ENCODE measurements at places on chromosomes 7 and 10.
A peak's percentile ranks its signal among the peaks of the same experiment; 100 is the strongest.

DNA sequence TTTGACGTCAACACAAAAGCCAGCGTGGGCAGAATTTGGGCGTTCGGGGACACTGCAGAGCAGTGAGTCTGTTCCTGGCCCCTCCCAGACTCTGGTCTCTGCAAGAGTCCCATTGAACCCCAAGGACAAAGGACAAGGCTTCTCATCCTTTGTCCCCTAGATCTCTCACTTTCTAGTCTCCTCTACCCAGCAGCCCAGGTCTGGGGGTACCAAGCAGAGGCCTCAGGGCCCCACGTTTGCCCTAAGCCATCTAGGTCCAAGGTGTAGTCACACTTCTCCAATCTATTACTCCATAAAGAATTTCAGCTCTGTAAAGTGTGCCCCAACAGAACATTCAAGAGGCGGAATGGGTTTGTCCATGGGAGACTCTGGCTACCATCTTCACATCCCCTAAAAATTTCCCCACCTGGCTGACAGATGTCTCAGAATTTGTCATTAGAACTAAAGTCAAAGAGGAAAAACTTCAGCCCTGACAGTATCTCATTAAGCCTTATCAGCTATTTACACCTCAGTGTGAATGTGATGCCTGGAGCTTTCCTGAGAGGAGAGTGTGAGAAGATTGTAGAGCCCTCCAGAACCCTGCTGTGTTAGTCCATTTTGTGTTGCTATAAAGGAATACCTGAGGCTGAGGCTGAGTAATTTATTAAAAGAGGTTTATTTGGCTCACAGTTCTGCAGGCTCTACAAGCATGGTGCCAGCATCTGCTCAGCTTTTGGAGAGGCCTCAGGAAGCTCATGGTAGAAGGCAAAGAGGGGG lies 81.4 kb upstream of the HABP2 start:
- DNase-seq = no peak

GRCh38 chr10:69107176-69107490 lies 16.8 kb upstream of the VPS26A start:
- no peak for DNase-seq

DNA sequence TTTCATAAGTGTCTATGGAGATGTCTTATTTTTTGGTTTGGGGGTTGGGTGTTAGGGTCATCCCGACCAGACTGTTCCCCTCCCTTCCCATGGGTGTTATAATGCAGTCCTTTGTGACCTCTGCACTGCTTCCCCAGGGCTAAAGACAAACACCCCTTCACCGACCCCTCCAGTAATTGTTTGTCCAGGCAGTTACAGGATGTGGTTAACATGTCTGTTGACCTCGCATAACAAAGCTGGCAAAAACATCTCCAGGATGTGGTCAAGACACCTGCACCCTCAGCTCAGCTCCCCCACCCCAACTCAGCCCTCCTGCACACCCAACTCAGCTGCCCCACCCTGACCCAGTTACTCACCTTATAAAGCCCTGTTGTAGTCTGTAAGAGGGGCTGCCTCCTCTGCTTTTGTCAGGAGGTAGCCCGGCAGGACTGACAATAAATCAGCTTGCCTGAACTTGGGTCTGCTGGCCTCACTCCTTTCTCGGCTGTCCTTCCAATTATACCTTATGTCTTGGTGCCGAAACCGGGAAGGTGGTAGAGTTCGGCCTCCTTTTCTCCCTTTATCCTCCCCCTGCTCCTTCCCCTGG lies 102.2 kb downstream of the ZNF92 start:
- peak; percentile 59 for DNase-seq

GRCh38 chr10:6669269-6669859 lies 89.3 kb upstream of the PRKCQ start:
- DNase-seq = peak; percentile 41

- no peak for DNase-seq
These were observed 145.2 kb downstream of the GRM3 start for GRCh38 chr7:86788948-86789347.

DNA sequence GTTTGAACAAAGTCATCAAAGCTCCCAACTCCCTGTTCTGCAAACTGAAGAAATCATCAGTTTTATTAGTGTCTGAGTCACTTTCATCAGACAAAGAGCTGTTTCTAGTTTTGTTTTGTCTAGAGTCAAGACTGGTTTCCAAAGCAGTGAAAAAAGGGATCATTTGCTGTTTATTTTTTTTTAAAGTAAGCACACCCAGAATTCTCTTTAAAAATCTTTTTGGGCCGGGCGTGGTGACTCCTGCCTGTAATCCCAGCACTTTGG lies 972.0 kb upstream of the CELF2 start:
- DNase-seq = no peak

DNA sequence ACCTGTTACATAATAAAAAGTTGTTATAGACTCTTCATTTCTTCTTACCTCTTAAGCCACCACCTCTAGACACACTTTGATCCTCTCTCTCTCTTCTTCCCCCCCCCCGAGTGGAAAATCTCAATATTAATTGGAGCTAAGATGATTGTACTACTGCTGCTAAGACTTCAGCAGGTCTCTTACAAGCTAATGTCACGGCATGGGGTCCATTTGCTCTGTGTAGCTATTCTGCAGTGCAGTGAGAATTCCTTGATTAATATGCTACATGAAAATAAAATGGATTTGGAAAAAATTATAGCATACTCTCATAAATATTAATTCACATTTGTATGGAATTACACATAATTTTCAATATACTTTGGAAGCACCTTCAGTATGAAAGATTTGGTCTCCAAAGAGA lies 297.2 kb downstream of the AUTS2 start:
- DNase-seq = no peak

- DNase-seq = no peak
These were observed 34.7 kb downstream of the FBXW4 start for GRCh38 chr10:101660256-101660655.

DNA sequence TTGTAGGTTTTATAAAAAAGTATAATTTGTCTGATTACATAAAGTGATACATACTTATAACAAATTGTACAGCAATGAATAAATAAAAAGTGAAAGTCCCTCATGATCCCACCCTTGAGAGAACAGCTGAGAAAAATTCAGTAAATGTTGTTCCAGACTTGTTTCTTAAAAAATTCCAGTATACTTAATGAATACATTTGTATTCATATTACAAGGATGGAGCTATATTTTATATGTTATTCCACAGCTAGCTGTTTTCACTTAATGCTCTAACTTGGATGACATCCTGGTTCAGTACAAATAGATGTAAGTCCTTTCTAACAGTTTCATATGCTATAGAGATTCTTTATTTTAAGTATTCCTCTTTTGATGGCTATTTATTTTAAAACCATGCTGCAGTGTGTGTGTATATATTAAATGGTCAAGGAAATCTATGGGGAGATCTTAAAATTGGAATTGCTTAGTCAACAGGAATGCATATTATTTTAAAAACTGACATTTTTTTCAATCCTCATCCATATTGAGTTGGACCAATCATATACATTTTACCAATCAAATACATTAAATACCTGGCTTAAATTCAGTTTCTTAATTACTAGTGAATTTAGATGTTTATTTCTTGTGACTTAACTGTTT lies 8.9 kb downstream of the STAMBPL1 start:
- no peak for DNase-seq

DNA sequence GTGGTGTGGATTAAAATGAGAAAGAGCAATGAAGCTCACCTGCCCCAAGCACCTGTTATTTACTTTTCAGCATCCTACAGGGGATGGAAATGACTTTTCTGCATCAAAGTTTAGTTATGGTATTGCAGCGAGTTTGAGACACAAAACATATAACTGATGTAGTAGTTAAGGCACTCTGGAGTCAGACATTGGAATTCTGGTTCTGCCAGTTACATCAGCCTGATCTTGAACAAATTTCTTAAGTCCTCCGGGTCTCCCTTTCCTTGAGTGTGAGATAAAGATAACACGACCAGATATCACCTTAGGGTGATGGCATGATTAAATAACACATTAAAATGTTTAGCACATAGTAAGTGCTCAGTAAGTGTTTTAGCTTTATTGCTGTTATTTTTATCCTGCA lies 97.4 kb downstream of the ATXN7L1 start:
- DNase-seq = no peak

DNA sequence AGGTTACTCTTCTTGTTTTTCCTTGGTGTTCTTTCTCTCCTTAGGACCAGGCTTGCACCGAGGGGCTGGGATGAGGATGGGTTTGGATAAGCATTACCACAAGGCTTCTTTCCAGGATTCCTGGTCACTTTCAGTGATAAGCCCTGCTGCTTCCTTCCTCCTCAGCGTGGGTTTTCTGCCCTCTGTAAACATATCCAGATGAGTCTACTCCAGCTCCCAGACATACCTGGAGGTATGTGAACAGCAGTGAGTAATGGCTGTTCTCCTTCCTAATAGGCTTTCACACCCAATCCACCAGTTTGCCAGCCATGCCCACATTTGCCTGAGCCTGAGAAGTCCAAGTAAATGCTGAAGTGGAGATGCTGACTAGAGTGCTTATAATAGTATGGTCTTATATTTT lies 229.8 kb upstream of the YAE1 start:
- DNase-seq = no peak

- DNase-seq = no peak
These were observed 74.6 kb upstream of the ATP6V0A4 start for GRCh38 chr7:138872576-138872975.

GRCh38 chr7:18508443-18509427 lies 13.2 kb downstream of the HDAC9 start:
- no peak for DNase-seq

DNA sequence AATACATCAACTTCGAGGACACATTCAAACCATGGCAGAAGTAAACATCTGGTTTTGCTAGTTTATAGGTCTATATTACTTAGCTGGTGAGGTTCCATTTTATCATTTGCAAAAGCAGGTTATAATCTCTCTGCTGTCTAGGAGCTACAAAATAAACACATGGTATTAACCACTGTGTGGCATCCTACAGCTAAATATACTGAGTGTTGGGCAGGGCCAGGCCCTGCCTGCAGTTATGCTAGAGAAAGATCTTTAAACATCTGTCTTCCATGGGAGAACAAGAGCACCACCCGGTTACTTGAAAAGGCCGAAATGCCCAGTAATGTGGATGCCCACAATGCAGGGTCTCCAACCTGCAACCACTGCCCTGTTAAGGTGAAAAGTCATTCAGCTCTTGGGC lies 20.6 kb upstream of the FKBP9 start:
- DNase-seq = no peak

GRCh38 chr7:77362905-77363304 lies 53.2 kb downstream of the GSAP start:
- DNase-seq = no peak

GRCh38 chr7:78264105-78264504 lies 465.5 kb downstream of the PHTF2 start:
- no peak for DNase-seq

- no peak for DNase-seq
These were observed 195.7 kb upstream of the PTN start for GRCh38 chr7:137539111-137539715.

GRCh38 chr10:78754269-78755062 lies 314.3 kb upstream of the ZMIZ1 start:
- DNase-seq = no peak

- no peak for DNase-seq
These were observed 188.1 kb upstream of the MYO3A start for GRCh38 chr10:25745976-25746375.

- DNase-seq = no peak
These were observed 49.7 kb downstream of the FAM241B start for GRCh38 chr10:69679736-69680135.

DNA sequence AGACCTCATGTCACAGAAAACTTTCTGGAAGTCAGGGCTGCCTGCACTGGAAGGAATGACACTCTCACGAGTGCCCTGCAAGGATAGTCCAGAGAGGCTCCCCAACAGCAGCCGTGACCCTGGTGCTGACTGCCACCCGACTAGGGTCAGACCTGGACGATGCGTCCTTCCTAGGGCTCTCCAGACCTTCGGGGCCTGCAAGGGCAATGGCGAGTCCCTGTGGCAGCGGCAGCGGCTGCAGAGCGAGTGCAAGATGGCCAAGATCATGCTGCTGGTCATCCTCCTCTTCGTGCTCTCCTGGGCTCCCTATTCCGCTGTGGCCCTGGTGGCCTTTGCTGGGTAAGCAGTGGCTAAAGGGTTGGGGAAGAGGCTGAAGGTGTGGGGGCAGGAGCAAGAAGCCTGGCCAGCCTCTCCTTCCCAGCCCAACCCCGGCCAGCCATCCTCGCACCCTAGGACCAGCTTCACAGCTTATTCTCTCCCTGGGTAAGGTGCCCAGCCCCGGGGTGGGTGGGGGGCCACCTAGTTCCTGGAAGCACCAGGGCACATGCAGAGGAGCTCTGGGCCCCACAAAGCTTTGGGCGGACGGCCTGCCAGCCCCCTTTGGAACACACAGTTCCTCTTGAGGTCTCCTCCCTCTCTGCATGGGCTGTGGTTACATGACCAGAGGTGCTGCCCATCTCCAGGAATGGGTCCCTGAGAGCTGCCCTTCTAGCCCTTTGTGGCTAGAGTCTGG lies 5.5 kb downstream of the OPN4 start:
- DNase-seq = no peak

DNA sequence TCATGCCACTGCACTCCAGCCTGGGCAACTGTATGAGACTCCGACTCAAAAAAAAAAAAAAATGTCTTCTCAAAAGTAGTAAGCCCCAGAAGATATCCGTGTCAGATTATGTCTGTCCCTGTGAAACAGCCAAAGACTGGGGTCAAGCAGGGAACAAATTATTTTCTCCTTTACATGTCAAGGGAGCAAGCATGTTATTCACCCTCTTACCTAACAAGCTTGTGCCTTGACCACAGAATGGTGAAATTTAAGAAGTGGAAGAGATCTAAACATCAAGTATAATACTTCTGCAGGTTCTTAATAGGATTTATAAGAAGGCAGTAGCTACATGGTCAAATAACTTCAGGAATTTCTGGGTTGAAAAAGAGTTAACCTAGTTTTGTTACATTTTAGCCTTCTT lies 187.9 kb downstream of the ZNF365 start:
- no peak for DNase-seq

DNA sequence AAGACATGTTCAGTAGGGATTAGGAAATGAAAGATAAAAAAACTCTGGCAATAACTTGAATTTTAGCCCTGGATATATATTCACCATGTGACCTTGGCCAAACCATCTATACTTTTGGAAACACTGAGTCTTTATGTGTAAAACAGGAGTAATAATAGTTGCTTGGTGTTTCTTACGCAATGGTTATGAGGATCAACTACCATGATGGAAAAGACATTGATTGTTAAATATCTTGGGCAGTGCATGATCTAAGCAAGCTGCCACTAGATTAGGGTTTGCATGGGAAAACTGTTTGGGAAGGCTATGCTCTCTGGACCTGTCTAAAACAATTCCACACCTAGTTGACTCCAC lies 6.5 kb downstream of the OR6B1 start:
- DNase-seq = no peak

DNA sequence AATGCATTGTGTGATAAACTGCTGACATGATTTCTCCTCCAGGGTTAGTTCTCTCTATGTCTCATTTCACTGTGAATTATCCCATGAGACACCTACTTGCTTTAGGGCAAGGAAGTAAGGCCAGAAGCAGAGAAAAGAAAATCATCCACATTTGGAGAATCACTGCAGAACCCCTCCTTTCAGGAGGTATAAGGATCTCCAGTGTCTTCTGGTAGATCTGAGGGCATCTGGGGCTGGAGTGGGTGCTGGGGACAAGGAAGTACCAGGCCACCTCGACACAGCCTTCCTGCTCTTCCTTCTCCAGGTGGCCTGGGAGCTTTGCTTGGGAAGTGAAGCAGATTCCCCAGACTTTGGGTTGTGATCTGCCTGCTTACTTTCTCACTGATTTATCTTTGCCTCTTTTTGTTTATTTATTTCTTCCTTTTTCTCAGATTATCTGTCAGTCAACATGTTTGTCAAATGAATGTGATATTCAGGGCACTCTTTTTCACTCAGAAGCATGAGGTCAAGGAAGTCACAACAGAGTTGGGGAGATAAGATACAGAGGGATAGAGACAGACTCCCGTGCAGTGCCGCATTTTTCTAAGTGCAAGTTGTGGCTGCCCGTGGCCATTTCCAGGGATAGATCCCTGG lies 12.4 kb upstream of the CAMK2G start:
- no peak for DNase-seq
